Thoracic aorta (tissue), 2 donors: ENCODE measurements at places on chromosomes 16 and 17. TPM values are rescaled to one million over a fixed set of nuclear protein-coding genes. Genes with fewer than 3 reads are reported as not detected.

DNA sequence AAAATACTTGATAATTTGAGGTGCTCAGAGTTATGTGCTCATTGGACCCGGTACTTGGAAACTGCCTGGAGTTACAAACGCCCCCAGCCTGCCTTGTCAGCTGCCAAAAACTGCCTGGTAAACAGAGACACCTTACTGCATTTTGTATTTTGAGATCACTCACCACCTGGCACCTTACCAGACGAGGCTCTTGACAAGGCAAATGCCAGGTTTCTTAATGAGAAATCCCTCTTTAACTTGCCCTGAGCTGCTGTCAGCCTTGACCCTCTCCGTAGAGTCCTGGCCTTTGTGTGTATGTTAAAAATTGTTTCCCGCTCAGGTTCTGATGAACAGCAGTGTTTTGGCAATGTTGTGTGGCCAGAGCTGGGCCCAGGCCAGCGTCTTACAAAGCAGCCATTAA lies 28.8 kb downstream of the SYT17 start:
- no peak for DNase-seq

GRCh38 chr17:20086416-20087076 lies 77.4 kb downstream of the SPECC1 start:
- DNase-seq, result no peak

DNA sequence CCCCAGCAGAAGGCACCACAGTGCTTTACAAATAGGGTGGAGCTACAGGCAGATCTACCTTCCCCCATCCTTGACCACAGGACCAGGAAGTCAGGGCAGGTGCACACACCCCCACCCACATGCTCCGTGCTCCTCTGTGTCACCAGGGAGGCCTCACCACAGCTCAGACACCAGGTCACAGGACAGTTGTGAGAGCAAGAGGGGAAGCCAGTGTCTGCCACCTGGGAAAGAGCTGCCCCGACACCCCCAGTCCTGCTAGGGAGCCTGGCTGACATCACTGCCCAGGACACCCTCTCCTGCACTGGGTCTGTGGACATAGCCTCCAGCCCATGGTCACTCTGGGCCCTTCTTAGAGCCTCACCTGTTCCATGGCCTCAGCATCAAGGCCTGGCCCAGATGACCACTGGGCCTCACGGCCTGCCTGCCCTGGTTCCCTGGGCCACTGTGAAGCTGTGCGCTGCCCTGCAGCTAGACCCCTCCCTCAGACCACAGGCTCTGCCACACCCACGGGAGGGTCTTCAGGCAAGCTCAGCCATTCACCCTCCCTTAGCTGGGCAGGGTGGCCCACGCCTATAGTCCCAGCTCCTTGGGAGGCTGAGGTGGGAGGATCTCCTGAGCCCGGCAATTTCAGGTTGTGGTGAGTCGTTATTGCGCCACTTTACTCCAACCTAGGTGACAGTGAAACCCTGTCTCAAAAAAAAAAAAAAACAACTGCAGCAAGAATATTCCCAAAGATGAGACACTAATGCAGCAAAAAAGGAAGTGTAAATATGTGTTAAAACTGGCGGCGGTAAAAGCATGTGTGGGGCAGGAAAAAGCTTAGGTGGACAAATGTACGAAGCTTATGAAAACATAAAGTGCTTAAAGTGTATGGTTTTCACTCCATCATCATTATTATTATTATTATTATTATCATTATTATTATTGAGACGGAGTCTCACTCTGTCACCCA lies 14.2 kb downstream of the POLR3K start:
- no peak for DNase-seq

DNA sequence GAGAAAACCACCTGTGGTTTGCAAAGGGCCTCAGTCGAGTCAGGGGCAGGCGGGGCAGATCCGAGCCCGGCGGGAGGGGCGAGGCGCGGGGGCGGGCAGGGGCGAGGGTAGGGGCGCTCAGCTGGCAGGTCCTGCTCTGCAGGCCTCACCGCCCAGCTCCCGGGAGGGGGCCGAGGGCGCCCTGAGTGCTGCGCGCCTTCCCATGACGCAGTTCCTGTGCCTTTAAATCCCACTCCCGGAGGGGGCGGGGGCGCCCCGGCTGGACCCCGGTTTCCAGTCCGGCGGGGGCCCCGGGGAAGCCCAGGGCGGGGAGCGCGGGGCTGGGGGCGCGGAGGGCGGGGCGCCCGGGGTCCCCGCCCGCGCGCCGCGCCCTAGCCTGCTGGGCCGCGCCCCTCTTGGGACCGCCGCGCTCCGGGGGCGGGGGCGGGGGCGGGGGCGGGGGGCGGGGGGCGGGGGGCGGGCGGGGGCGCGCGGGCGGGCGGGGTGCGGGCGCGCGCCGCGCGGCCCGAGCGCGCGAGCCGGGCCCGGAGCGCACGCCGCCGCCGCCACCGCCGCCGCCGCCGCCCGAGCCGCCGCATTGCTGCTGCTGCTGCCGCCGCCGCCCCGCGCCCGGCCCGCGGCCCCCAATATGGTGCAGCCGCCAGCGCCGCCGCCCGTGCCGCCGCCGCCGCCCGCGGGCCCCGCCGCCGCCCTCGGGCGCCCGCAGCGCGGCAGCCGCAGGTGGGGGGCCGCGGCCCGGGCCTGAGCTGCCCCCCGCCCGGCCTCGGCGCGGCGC lies at the start of gene JPH3:
Gene JPH3 (plus strand): TSS at position 508 of the 775 bp plus-strand sequence. CDS start 639 bp downstream, outside the sequence.
- DNase-seq, result no peak

DNA sequence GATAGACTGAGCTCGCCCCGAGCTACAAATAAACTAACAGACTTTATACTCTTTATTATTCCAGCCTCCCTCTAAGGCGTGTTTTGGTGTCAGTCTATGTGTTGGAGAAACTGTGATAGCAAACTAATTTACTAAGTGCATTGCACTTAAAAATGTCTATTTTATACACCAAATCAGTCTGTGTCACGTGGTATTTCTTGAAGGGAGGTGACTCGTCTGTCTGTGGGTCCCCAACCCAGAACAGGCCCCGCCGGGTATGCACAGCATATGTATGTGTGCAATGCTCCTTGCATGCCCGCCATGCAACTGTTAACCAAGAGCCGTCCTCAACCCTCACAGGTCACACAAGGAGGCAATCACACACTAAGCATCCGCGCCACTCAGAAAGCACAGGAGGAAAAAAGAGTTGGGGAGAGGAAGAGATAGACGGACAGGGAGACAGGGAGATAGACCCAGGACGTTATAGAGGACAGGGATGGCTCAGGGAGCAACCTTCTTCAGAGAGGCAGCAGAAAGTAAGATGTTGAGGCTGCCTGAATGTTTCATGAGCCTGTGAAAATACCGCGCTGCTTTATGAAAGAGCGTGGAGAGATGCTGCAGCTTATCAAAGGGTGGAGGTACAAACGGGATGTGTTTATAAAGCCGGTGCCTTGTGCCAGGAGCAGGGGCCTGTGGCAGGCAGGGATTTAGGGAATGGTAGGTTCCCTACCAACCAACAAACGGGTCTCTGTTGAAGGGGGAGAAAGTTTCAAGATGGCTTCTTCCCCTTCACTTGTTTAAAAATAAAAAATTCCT lies 4.2 kb downstream of the RBFOX3 start:
- no peak for DNase-seq

- DNase-seq, result peak; percentile 25
Measured at GRCh38 chr17:77285594-77286390, 145.0 kb downstream of the SEC14L1 start.

DNA sequence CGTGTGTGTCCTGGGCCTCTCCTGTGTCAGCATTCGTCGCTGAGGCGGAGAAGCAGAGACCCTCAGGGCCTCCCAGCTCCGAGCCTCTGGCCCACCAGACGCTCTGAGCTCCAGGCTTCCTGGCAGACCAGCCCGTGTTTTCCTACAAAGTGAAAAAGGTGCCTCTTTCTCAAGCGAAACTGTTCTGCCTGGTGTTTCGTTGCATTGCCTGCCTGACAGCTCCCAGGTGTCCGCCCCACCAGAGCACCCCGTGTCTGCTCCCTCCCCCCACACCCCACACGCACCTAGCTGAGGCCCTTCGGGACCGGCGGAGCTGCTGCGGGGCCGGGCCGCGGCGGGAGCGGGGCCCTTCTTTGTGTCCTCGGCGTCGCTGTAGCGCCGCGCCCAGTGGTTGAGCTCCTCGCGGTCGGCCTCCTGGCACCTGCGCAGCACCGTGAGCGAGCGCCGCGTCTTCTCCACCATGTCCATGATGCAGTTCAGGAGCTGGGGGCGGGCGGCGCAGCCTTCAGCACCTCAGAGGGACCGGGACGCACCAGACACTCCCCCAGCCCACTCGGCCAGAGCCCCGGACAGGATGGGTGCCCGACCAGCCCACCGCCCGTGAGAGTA lies 14.7 kb upstream of the PABPN1L start:
- no peak for DNase-seq

- DNase-seq, result no peak
Measured at GRCh38 chr16:11629071-11630030, 38.9 kb upstream of the SNN start.

- DNase-seq, result no peak
Measured at GRCh38 chr17:38960402-38960801, 6.8 kb downstream of the FBXO47 start.

GRCh38 chr16:89097392-89097772 lies 3.7 kb downstream of the ACSF3 start:
- no peak for DNase-seq

- DNase-seq, result no peak
Measured at GRCh38 chr16:67258161-67258835, 9.5 kb downstream of the SLC9A5 start.

DNA sequence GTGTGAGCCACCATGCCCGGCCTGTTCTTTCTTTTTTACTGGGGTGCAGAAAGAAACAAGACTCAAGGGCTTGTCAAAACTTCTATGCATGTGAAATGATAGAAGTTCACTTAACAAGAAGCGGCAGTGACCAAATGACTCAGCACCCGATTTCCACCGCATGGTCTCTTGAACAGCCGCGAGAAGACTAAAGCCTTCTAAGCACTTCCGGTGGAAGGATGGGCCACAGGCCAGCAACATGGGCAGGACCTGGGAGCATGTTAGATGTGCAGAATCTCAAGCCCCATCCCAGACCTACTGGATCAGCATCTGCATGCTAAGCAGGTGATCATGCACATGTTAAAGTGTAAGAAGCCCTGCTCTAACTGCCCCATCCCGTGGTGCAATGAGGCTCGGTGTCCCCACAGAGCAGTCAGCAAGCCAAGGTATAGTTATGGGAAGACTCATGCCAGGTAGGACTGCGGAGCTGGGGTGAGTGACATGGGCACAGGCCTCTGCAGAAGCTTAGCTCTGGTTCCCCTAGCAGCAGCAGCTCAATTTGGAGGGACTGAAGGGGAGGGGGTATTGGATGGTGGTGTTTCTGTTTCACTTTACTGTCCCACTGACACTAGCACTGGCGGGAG lies 88.5 kb upstream of the HNF1B start:
- DNase-seq, result no peak

DNA sequence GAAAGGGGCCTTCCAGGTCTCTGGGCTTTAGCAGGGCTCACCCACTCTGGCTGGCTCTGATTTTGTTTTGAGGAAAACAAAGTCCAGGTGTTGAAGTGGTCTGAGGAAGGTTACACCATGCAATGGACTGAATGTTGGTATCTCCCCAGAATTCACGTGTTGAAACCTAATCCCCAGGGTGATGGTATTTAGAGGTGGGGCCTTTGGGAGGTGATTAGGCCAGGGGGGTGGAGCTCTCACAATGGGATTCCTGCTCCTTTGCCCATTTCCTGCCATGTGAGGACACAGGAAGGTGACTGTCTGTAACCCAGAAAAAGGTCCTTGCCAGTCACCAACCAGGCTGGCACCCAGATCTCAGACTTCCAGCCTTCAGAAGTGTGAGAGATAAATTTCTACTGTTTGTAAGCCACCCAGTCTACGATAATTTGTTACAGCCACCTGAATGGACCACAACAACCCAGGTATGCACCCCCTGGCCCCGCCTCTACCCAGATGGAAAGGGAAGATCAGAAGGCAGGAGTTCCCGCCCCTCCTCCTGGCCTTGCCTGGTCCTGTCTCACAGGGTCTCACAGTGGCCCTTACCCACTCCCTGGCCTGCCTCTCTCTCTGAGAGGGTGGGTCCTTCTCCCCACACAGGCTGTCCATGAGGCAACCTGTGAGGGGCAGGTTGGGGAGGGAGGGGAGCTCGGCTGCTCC lies 32.0 kb downstream of the LRRC75A start:
- DNase-seq, result no peak

DNA sequence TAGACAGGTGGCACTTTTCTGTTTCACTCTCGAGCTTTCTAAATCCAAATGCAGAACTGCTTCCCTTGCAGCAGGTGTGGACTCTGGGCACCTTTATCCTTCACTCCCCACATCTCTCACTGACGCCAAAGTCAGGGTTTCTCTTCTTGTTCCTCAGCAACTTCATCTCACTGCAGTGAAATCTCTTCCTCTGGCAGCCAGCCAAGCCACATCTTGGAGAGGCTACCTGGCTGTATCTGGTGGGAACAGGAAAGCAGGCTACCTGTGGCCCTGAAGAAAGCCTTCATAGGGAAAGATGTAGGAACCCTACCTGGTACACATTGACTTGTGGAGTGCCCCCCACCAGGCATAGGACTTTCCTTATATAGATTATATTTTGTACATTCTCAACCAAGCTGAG lies 159.1 kb downstream of the UTP18 start:
- DNase-seq, result no peak

DNA sequence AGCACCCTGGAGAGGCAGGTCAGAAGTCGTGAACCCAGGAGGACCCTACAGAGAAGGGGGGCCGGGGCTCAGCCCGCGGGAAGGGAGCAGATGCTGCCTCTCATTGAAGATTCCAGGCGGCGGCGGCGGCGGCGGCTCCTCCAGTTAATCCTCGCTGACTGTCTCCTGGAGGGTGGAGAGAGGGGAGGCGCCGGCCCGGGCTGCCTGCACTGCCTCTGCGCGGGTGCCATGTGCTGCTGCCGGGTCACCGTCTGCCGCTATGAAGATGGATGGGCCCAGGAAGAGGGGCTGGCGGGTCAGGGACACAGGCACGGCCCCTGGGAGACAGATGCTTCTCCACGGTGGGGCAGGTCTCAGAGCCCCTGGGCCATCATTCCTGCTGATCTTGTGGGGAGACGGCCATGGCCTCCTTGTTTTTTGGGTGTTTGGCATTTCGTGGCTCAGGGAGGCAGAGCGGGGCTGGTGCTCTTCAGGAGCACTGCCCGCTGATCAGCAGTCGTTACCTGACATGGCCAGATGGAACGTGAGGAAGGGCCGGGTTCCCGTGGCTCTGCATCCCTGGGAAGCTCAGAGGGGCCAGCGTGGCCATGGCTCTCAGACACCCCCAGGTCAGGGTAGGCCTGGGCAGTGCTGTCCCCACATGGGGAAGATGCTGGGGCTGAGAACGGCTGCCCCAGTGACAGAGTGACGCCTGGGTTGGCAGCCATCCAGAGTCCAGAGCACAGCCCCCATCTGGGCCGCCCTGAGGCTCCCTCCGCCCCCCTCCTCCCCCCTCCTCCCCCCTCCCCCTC lies 36.1 kb downstream of the GINS2 start:
- no peak for DNase-seq

HCRT gene
- not detected for total RNA-seq

CDRT4 gene
- 13.5 TPM for total RNA-seq

TMEM88 gene
- total RNA-seq, result 4.1 TPM

MRPS34 gene
- 48.3 TPM for total RNA-seq

MYL11 gene
- 0.81 TPM for total RNA-seq

CTRB2 gene
- 12.5 TPM for total RNA-seq

KRTAP3-2 gene
- total RNA-seq, result not detected

PRCD gene
- 2.4 TPM for total RNA-seq

CSH2 gene
- not detected for total RNA-seq

ACSM5 gene
- 0.78 TPM for total RNA-seq

C1QTNF1 gene
- total RNA-seq, result 445 TPM

TMEM220 gene
- total RNA-seq, result 7.0 TPM

TLCD2 gene
- total RNA-seq, result 8.3 TPM

SHISA9 gene
- 3.4 TPM for total RNA-seq

NPIPA5 gene
- 5.4 TPM for total RNA-seq

MLST8 gene
- 13.7 TPM for total RNA-seq

SLC6A2 gene
- not detected for total RNA-seq

CDC6 gene
- 0.71 TPM for total RNA-seq

TMEM100 gene
- total RNA-seq, result 10.7 TPM
